H54 (cell line): ENCODE measurements at places on chromosomes 2 and 18.

DNA sequence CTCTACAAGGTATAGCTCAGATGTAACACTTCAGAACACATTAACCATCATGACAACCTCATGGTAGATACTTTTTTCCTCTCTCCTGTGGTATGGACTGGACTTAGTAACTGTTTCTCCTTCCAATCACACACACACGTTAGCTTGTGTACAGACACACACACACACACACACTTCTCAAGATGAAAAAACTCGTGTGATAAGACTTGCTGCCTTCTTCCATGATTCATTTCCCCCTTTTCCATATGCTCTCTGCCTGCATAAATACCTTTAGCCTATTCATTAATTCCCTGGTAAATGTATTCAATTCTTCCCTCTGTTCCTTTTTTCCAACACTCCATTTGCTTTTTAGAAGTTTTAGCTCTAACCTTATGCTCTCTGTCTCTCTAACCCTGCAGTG, 118.9 kb upstream of the TANK start:
- DNase-seq, result no peak

DNA sequence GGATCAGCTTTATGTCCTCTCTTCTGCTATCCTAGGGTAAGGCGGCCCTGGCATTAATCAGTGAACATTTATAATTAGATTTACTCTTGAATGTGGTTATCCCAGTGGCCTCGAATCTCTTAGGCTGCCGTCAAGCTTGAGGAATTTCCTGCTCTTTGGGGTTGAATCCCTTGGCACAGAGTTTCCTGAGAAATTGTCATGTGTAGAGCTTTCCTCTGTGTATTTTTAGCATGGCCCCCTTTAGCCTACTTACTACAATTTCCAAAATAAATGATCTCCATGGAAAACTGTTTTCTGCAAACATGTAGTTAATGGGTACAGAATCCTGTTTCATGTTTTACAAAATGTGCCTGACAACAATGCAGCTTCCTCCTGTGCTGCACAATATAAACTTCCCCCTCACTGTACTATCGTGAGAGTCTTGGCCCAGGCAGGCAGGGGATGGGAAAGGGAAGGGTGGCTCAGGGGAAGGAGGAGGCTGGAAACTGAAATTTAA, 18.1 kb downstream of the NCAPH start:
- no peak for DNase-seq

DNA sequence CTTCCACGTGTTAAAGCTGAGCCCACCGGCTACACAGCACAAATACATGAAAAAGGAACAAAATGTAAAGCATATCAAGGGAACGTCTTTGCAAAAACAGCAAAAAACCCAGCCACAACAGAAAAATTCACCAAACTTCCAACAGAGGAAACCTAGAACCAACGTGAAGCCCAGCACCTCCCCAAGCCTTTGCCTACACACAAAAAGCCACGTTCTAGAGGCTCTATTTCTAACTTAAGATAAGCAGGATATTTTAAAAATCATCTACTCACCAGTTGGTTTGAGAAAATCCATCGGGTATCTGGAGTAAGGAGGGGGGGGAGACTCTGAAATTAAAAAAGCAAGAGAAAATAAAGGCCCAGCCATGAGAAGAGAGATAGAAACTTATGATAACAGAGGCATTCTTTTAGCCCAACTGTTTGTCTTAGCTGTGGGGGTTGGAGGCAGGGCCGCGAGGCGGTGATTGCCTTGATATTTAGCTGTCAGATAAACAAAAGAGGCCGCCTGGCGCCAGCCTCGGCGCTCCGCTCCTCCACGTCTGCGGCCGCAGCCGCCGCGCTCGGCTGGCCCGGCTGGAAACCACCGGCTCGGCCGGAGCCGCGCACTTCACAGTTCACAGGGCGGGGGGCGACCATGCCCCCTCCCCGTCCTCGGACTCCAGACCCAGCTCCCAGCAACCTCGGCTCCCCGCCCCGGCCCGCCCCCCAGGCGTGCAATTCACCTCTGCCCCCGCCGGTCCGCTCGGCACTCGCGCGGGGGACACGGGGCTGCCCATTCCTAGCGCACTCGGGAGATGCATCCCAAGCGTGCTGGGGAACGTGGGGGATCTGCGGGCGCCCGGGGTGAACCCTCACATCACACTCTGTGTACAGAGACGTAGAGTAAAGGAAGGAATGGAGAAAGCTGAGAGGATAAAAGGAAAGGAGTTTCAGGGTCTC, 2.4 kb downstream of the SMAD7 start:
- DNase-seq, result no peak

DNA sequence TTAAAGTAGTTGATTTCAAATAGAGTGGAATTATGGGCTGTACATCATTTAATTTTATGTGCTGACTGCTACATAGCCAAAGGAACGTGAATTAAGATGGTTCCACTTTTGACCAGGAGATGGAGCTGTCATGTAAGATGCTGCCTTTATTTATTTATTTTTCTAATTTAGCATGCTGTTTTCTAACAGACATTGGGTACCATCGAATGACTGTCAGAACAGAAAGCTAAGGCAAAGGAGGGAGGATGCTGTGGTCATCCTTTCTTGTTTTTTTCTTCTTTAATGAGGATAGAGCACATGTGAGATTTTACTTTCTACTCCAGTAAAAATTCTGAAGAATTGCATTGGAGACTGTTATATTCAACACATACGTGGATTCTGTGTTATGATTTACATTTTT, at the start of gene SCN2A:
TSS of gene SCN2A (plus strand) at position 185 of the 400 bp plus-strand sequence. CDS start 56,410 bp downstream, outside the sequence.
- no peak for DNase-seq

DNA sequence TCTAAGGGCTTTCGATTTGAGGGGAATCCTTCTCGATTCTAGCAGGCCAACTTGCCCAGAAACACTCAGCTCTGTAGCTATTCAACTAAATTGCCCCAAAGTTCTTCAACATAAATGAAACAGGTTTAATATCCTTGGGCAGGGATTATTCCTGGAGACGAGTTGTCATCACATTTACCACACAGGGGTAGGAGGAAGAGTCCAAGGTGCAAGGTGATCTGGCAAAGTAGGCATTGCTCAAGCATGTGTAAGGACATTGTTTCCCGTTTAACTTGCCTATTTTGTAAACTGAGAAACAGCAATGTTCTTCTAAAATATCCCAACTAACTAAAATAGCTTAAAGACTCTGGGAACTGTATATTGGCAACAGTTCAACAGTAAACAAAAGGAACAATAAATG, 814.3 kb downstream of the BCL11A start:
- DNase-seq, result no peak

- no peak for DNase-seq
Observed at GRCh38 chr2:79580175-79580574, 67.3 kb downstream of the CTNNA2 start.

DNA sequence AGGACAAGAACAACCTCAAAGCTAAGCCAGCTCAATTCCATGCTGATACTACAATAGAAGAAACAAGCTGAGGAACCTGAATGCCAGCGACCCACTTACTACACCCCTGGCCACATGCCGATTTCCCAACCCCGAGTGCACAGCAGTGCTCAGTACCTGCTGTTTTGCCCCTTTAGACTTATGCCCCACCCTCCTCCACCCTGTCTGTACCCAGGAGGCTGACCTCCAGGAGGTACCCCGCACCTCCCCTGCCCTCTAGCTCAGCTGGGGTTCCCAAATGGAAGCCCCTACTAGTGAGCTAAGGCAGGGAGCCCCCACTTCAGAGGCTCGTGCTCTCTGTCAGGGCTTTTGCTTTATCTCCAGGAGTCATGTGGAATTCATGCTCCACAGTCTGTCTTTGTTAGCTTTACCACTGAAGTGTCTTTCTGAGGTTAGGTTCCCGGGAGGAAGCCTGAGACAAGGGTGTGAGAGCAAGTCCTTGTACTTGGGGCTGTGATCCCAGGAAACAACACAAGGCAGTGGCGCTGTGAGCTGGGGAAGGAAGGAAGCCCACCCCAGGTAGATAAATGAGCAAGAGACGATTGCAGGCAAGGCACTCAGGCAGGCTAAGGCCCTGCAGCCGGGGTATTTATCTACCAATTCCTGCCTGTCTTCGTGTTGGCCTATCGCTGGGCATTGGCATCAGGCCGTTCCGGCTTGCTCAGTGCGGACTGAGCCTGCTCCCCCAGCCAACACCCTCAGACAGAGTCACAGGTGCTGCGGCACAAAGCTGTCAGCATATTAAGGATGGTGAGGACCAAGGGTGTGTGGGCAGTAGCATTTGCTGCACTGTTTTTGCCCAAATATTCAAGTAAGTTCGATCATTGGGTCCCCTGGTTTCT, 220.5 kb downstream of the CYP26B1 start:
- DNase-seq, result no peak

DNA sequence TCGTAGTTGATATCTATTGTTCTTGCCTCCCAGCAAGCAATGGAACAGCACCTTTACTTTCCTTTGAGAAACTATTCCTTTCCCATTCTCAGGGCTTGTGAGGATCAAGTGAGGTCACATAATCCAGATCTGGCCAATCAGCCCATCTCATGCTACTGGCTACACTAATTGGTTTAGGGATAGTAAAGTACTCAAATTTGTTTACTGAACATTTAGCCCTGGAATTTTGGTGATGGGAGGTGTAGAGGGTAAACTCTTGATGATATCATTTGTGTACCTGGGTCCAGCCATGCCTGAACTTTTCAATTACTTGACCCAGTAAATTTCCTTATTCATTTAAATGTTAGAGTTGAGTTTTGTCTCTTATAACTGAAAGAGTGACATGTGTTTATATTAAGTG, 195.8 kb upstream of the TNP1 start:
- no peak for DNase-seq

DNA sequence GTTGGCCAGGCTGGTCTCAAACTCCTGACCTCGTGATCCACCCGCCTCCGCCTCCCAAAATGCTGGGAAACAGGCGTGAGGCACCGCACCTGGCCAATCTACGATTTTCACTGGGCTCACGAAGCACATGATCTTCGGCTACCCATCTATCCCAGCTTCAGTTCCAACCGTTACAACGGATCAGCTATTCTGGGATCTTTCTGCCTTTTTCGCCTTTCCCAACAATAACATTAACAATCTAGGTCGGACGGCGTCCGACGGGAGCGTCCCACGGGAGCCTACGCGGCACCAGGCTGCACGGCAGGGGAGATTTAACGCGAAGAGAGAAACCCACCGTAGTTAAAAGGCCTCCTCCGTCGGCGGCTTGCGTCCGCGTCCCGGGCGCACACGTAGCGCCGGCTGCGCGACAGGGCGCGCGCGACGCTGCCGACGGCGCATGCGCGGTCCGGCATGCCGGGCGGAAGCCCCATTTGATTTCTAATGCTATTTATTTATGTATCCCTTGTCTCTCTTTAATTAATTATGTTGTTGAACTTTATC, at the start of gene MSL3B:
TSS of gene MSL3B (minus strand) at position 394 of the 540 bp plus-strand sequence.
- DNase-seq, result no peak

GRCh38 chr2:110784047-110784631, 51.8 kb downstream of the ACOXL start:
- no peak for DNase-seq

DNA sequence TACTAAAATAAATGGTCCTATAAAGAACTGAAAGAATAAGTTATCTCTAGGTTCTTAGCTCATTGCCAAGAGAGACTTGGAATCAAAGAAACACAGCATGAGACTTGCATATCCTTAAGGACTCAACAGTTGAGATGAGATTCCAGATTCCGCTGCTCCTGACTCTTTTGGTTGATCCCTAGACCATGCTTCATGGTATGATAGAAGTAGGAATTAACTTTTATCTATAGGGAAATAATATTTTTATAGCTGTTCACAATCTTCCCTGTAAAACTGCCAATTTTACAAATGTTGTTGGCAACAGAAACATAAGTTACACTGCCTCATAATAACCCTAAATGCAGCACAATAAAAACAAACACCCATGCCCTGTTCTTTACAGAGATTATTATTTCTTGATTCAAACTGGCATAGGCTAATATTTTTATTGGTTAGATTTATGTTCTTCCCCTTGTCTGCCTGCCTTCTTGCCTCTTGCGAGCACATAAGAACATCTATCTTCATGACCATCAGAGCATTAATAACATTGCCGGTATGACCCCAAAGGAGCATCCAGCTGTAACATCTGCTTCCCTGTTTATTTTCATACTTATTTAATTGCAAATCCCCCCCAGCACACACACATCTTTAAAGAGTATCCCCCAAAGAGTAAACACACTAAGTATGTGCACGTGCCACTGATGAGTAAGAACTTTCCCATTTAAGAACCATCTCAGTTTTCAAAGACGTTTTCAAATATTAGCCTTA, 735.7 kb upstream of the SLC8A1 start:
- no peak for DNase-seq

- DNase-seq, result no peak
Observed at GRCh38 chr18:74234326-74235171, 57.2 kb downstream of the CYB5A start.

GRCh38 chr2:174931724-174932123, 73.5 kb downstream of the CHN1 start:
- DNase-seq, result no peak
